Activated CD4-positive, alpha-beta T cell treated with anti-CD3 and anti-CD28 coated beads for 48 hours (primary cell): ENCODE measurements at places on chromosomes 2 and 18.

- DNase-seq, result no peak
Measured at GRCh38 chr2:218960309-218961165, 1.1 kb downstream of the CDK5R2 start.

GRCh38 chr2:105175231-105175630 is 66.3 kb upstream of the GPR45 start:
- no peak for DNase-seq

DNA sequence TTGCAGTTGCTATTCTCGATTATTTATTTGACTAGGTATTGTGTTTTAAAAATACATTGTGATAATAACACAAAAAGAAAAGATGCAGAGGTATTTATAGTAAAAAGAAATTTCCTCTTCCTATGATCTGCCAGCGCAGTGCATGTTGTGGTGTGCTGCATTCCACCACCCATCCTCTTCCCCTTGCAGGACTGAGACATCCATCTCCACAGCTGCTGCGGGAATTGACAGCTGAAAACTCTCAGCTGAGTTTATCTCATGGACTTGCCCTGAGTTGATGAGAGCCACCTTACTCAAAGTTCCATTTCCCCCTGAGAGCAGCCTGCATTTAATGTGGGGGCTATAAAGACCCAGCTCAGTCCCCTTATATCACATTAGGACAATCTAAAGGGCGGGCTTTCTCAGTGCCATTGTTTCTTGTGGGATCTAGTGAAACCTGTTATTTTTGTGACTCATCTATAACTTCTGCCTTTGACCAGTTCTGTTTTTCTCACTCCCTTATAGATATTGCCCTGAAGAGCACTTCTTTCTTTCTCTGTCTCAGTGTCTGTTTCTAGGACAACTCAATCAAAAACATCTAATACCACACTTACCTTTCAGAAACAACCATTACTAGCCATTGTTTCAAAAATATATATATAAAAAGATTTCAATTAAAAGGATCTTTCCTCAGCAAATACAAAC is 698.5 kb downstream of the NR4A2 start:
- no peak for DNase-seq

DNA sequence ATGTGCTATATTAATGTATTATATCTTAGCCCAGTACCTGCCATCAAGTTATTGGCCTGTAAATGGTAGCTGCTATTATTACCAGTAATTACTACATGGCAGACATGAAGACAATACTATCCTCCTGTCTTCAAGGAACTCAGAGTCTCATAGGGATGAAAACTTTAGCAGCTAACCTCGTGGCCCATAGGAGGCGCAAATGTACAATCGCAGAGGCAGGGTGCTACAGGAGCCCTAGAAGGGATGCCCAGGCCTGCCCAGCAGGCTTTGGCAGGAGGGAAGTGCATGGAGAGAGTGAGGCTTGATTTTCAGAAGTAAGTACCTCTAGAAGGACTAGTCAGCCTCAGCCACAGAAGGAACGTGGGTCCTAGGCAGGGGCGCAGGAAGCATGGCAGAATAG is 44.7 kb upstream of the KIDINS220 start:
- DNase-seq, result no peak

- DNase-seq, result no peak
Measured at GRCh38 chr2:8212239-8212638, 469.6 kb upstream of the ID2 start.
